ENCODE measurements at places on chromosomes 4 and X.

GRCh38 chrX:131187206-131187605 lies 101.9 kb downstream of the IGSF1 start:
- DNase-seq = no peak

DNA sequence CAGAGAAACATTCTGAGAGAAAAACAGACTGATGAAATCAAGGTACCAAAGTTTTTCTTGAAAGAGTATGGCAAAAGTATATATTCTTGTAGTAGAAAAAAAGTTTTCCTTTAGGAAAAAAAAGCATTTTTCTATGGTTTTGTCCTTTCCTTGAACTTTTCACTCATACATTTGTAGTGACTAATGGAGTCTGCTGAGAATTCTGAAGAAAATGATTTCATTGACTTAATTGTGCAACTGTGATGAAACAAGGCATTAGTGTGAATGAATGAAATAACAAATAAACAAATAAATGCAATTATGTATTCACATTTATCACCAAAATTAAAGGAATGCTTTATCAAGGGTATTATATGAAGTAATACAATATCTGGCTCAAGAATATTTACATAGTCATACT lies 5.7 kb downstream of the CSN1S1 start:
- no peak for DNase-seq

GRCh38 chr4:8662776-8663175 lies 70.2 kb downstream of the CPZ start:
- no peak for DNase-seq

DNA sequence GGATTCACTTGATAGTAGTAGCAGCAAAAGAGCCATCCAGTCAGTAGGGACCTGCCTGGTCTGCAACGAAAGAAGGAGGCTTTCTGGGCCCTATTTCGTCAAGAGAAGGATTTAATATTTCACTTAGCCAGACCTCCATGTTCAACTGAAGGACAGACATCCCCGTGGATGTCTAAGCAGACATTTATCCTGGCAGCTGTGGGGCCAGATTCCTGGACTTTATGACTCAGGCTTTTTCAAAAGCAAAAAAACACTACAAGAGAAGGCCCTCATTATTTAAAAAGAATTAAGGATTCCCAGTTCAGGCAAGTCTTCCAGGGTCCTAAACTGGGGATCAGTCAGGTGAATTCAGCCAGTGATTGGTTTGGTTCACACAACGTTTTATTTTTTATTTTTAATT lies 88.5 kb upstream of the TSPAN5 start:
- DNase-seq = no peak

DNA sequence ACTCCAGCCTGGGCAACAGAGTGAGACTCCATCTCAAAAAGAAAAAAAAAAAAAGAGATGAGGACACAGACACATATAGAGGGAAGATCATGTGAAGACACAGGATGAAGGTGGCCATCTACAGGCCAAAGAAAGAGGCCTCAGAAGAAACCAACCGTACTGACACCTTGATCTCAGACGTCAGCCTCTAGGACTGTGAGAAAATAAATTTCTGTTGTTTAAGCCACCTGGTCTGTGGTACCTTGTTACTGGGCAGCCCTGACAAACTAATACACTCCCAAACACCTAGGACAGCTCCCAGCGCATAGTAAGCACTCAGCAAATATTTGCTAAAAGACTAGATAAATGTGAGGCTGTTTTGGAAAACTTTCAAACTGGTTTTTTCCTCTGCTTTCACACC lies 59.2 kb upstream of the SMIM10 start:
- no peak for DNase-seq

GRCh38 chr4:71553605-71554004 lies 214.8 kb downstream of the SLC4A4 start:
- DNase-seq = peak; percentile 7

- DNase-seq = peak; percentile 27
These were observed 74.8 kb upstream of the BCOR start for GRCh38 chrX:40172401-40173142.

GRCh38 chr4:177964061-177964460 lies 521.8 kb upstream of the AGA start:
- DNase-seq = no peak

DNA sequence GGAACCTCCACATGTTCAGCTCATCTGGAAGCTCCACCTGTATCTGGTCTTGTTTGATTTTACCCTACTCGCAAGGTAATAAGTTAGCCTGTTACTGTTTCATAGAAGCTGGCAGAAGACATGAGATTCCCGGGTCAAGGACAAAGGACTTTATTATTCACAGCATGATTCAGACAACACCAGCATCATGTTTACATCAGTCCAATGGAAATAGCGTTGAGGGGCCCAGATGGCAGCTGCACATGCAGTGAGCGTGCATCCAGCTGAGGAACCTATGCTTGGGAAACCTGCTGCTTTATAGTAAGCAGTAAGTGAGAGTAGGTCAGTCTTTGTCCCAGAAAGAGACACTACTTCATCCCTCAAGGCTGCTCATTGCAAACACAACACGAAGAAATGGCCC lies 19.8 kb downstream of the TSPAN5 start:
- no peak for DNase-seq

DNA sequence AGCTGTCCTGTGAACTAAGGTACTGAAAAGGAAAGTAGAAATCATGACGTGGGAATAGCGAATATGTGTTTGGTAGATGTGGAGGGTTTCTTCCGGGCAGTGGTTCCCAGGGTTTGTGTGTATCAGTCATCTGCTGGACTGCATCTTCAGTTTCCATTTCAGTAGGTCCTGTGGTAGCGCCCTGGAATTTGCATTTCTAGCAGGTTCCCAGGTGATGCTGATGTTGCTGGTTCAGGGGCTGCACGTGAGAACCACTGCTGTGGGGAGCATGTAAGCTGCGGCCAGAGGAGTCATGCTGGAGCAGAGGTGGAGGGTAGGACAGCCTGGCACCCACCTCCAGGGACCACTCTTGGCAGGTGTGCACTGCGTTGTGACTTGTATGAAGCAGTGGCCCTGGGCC lies 47.1 kb downstream of the ARHGAP10 start:
- DNase-seq = peak; percentile 48

GRCh38 chr4:111963158-111963700 lies 182.0 kb upstream of the FAM241A start:
- no peak for DNase-seq

DNA sequence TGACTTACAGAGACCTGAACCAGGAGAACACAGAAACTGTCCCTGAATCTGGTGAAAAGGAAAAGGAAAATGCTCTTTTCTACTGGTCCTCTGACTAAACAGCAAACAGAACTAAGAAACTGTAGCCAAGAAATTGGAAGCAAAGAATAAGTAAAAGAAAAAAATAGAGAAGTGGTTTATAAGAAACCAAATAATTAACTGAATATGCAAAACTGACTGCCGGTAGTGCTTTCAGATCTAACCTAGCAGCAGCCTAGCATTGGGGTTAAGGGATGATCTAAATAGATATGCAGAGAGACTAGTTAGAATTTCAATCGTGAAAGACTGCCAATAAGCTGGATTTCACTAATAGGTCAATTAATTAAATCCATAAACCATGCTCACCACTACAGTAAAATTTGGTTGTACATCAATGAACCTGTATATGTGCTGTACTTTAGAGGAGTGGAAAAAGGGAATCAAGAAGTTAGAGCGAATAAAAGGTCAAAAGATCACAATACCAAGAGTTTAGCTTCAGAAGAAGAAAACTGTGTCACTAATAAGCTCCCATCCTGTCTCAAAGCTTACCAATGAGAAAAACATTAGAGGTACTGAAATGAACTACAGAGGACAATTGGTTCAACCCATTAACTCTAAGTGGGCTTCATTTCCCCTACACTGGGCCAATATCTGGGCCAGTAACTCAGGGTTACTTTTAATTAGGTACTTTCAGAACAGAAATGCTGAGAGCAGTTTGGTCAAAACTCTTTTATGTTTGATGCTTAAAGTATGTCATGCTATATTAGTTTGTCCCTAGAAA lies 53.6 kb downstream of the KLHL13 start:
- DNase-seq = peak; percentile 1

DNA sequence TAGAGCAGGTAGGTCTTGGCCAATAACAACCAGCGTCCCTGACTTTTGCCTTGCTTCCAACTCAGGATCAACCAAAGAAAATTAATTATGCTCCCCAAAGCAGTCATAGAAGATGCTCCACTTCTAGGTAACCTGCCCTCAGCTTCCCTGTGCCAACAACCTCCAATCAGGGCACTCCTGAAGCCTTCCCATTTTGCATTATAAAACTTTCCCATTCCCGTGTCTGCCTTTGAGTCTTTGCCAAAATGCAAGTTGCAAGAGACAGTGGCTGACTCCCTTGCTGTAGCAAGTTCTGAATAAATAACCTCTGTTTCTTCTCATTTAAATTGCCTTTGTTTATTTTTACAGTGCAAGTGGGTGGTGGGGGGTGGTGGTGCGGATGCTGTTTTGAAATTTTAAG lies 418.0 kb downstream of the PACRGL start:
- no peak for DNase-seq

DNA sequence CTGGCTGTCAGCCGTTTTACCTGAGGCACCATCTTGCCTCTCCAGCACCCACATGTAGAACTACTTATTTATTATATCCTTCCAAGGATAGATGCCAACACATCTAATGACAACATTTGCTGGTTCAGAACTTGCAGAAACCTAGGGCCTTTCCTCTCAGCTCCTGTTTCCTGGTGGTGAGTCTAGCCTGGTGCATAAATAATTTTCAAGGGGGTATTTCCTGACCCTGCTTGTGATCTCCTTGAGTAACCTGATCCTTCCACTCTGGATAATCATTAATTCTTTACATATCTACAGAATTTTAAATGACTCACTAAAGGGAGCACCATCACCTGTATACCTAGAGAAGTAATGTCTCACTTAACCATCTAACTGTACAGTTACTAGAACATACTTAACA lies 153.4 kb downstream of the PPARGC1A start:
- DNase-seq = no peak

DNA sequence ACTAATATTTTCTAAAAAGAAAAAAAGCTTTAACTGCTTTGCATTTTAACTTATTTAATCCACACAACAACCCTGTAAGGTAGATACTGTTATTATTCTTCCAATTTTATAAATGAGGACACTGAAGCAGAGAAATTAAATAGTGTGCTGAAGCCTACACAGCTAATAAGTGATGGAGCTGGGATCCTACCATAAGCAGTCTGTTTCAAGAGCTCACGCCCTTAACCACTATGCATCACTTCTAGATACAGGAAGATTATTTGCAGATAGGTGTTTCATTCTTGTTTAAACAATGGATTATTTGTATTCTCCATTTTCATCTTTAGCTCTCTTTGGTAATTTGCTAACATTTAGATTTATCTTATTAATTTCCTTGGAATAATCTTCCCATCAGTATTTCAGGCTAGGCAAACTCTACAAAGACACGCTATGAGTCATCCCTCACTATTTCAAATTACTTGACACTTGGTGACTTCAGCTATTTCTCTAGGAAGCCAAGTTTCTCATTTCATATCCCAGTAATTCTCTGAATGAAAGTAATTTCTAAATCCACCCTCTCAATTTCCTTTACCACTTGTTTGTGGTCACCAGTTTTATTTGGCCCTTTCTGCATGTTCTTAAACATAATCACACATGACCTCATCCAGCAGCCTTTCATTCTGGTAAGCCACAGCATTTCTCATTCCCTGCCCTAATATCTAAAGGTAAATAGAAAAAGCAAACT lies 67.3 kb downstream of the ASB9 start:
- peak; percentile 1 for DNase-seq

GRCh38 chr4:162011089-162011488 lies 152.7 kb downstream of the FSTL5 start:
- DNase-seq = no peak

DNA sequence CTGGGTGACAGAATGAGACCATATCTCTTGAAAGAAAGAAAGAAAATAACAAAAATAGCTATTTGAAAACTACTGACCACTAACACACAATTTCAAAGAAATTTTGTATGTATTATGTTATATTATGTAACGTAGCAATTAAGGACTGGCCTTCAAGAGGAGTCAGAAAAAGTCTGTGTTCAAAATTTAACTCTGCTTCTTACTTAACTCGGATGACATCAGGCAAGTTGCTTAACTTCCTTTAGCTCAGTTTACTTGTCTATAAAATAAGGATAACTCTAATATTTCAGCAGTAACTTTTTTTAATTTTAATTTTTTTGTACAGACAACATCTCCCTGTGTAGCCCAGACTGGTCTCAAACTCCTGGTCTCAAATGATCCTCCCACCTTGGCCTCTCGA lies 14.6 kb upstream of the PRSS12 start:
- no peak for DNase-seq

- no peak for DNase-seq
These were observed 16.9 kb downstream of the PLAC1 start for GRCh38 chrX:134641346-134641745.

- no peak for DNase-seq
These were observed 71.1 kb downstream of the CLOCK start for GRCh38 chr4:55475394-55476243.

- DNase-seq = no peak
These were observed 72.6 kb upstream of the TRIM2 start for GRCh38 chr4:153131596-153131995.

GRCh38 chrX:10725071-10725470 lies 104.7 kb upstream of the MID1 start:
- peak; percentile 8 for DNase-seq

- DNase-seq = no peak
These were observed 349.0 kb upstream of the GATB start for GRCh38 chr4:152109531-152110509.

DNA sequence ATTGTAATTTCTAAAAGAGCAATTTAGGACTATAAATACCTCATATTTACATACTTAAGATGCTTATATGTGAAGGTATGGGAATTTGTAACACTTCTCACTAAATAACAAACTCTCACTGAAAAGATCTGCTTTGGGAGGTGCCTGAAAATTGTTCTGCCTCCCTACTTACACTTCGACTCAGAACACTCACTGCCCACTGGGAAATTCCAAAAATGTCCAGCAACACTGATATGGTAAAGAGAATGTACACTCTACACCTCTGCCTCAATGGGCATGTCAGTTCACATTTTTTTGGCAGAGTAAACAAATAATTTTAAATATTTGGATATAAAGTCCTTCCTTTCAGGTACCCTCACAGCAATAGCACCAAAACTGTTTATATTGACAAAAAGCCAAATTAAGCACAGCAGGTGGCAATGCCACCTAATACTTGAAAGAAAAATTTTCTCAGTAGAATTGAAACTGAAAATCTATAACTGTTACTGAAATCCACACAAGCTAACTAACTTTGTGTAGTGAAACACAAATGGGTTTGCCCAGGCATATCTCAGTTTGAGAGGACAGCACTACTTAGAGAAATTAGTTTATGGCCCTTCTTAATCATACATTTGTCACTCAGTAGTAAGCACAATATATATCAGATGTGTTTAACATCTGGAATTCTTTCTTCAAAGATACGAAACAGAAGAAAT lies 67.1 kb downstream of the PRDM5 start:
- peak; percentile 8 for DNase-seq
